ENCODE measurements at places on chromosomes 11 and 22. TPM values are rescaled to one million over a fixed set of nuclear protein-coding genes. Genes with fewer than 3 reads are reported as not detected.

The MUC5AC gene
- not detected for total RNA-seq

DNA sequence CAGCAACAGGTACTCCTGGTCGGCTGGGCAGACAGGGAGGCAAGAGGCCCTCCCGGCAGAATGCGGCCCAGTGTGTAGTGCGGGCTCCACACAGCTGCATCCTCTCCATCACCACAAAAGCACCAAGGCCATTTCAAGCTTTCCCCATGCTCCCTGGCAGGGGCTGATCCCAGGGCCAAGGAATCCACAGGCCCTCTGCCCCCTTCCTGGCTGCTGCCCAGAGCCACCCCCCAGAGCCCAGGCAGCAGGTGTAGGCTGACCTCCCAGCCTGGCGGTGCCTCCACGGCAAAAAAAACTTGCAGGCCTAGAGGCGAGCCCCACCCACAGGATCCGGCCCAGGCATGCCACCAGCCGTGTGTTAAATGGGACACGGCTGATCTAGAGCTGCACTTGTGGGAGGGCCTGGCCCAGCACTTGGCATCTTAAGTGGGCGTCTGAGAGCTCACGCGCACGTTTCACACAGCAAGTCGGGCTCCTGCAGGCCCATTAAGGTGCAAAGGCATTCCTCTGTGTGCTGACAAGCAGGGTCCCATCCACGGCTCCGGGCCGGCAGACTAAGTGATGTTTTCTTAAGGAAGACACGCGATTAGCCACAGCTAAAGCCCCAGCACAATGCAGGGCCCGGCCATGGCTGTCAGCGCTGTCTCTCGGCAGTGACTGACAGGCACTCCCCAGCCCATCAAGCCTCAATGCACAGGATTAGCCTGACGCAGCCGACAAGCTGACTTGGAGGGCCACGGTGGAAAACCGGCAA lies 19.8 kb upstream of the GNB1L start:
- no peak overlapping the region for H3K4me3 ChIP-seq
- peak overlapping the region; percentile 59 for H3K27ac ChIP-seq
- H3K27me3 ChIP-seq = no peaks in the 10 kb centered on the region
- no peaks in the 10 kb centered on the region for H3K36me3 ChIP-seq

DNA sequence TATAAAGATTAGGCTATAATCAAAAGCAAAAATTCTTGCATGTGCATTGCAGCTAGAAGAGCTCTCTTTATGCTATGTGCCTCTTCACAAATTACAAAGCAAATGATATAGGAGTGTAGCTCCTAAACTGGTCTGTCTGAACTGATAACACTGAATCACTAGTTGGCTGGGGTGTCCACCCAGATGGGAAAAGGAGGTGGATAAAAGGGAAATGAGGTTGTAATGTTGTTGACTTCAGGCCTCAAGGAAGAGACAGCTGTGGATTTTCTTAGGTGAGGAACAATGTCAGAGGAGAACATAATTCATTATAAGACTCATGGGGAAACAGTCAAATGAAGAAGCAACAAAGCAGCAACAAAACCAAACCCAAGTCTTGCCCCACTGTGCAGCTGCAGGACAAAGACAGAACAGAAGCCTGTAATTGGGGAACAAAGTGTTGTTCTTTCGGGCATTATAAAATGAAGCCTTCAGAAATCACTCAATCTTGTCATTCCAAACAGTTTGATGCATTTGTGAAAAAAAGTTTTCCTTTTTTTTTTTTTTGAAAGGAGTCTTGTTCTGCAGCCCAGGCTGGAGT lies 130.1 kb upstream of the DDI1 start:
- H3K27ac ChIP-seq = peak overlapping the region; percentile 84
- peaks cover 20% of the 10 kb centered on the region for H3K4me1 ChIP-seq
- no peak for DNase-seq
- H3K36me3 ChIP-seq = no peaks in the 10 kb centered on the region
- no peaks in the 10 kb centered on the region for H3K27me3 ChIP-seq

DNA sequence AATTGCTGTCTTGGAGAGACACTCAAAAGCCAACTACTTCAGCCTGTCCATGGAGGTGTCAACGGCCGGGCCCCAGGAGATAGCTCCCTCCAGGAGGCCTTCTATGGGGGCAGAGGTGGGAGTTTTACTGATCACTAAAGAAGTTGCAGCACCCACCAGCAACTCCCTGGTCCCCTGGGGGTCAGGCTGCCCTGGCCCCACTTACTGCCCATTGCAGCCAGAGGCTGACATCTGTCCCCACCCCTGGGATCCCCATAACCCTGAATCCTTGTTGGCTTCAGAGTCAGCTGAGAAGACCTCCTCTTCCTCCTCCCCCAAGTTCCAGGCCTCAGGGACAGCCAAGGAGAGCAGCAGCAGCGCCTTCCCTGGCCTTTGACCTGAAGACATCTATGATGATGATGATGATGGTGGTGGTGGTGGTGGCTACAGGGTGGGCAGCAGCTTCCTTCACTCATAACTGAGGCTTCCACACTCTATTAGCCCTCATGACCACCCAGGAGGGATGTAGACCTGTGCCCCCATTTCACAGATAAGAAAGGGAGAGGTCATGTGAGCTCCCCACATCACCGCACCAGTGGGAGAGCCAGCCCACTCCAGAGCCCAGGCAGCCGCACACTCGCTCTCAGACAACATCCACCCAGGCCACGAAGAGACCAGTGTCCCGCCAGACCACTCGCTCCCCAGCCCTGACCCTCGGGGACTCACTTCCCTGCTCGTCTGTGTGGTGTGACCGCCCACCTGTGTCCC lies 43.8 kb upstream of the FGF3 start:
- no peaks in the 10 kb centered on the region for H3K36me3 ChIP-seq
- DNase-seq = no peak
- H3K27me3 ChIP-seq = peaks cover 96% of the 10 kb centered on the region
- no peak overlapping the region for H3K27ac ChIP-seq
- no peak overlapping the region for H3K4me3 ChIP-seq

DNA sequence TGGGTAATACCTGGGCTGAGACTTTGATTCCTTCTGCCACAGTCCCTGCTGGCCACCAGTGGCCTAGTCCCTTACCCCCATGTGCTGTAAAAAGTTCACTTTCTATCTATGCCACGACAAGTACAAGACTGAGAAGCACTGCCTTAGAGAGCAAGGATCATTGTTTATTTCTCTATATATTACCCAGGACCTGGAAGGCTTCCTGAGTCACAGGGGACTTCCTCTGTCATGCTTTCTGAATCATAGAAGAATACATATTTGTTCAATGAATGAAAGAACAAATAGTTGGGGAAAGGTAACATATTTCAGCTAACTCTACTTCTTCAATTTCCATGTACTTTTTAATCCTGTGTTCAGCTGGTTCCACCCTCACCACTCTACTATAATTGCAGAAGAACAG lies 5.5 kb upstream of the SYT9 start:
- H3K36me3 ChIP-seq = no peaks in the 10 kb centered on the region
- H3K4me1 ChIP-seq = no peaks in the 10 kb centered on the region
- H3K27me3 ChIP-seq = peaks cover 9% of the 10 kb centered on the region
- no peak for DNase-seq

Data from left ventricle myocardium inferior (tissue), 1 donor.